T47D (cell line): ENCODE measurements at places on chromosomes 1 and 21.
A peak's percentile ranks its signal among the peaks of the same experiment; 100 is the strongest.

GRCh38 chr1:15948595-15949452 is 27.1 kb downstream of the ZBTB17 start:
- DNase-seq: no peak

GRCh38 chr1:205236951-205237475 is 9.3 kb downstream of the TMCC2 start:
- no peak for DNase-seq

DNA sequence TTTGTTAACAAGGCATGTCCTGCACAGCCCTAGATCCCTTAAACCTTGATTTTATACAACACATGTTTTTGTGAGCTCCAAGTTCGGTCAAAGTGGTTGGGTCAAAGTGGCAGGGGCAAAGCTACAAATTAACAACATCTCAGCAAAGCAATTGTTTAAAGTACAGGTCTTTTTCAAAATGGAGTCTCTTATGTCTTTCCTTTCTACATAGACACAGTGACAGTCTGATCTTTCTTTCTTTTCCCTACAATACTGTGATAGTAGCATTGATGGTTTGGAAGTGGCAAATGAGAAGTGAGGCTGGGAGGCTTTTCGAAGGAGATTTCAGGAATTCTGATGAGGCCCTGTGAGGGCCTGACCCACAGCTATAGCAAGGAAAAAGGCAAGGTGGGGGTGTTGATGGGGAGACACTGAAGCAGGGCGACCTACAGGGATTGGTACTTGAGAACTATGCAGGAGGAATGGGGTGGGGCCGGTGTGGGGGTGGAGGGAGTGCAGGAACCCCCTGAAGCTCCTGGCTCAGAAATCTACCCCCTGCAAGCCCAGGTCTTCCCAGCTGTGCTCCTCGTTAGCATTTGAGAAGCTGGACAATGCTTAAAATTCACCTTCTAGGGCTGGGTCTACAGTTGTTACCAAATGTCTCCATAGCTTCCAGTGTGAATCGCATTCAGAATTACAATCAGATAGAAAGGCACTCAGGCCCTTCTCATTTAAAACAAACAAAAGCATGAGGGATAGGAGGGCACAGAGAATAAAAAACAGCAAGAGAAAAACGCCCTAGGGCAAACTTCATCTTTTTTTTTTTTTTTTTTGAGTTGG is 102.6 kb upstream of the PPM1J start:
- no peak for DNase-seq

GRCh38 chr21:34072145-34073031 is 990 bp upstream of the MRPS6 start:
- DNase-seq: no peak

- DNase-seq: no peak
Observed at GRCh38 chr1:223718850-223719249, 6.5 kb downstream of the CAPN2 start.

DNA sequence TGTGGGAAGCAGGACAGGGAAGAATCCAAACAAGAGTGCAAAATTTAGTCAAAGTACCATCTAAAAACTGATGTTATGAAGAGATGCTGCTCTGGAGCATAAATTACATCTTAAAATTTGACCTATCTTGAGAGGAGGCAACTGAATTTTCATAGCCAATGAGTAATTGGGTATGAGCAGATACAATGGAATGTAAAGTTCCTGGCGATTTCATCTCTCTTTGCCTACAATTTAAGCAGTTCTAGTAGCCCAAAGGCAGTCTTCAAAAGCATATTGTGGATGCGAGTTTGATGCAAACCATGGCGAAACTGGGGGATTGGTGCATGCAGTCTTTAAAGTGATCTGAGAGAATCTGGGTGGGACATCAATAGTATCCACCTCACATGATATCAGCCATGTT is 1265.9 kb downstream of the BRINP3 start:
- DNase-seq: no peak

DNA sequence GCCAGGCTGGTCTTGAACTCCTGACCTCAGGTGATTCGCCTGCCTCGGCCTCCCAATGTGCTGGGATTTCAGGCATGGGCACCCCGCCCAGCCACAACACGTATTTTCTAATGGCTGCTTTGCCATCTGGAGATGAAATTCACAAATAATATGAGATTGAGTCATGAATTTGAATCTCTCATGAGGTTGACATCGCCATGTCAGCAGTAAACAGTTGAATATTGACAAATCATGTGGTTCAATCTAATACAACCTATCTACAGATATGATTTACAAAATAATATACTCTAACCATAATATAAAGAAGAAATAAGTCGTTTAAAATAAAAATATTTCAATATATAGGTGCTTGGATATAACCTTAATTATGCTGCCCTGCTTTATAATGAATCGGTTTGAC is 42.1 kb downstream of the MYOM3 start:
- DNase-seq: no peak

- DNase-seq: no peak
Observed at GRCh38 chr1:156657741-156658319, 15.9 kb downstream of the BCAN start.

- no peak for DNase-seq
Observed at GRCh38 chr1:36091698-36092097, 3.0 kb downstream of the ADPRS start.

GRCh38 chr1:247431643-247432042 is 15.7 kb downstream of the NLRP3 start:
- DNase-seq: no peak

DNA sequence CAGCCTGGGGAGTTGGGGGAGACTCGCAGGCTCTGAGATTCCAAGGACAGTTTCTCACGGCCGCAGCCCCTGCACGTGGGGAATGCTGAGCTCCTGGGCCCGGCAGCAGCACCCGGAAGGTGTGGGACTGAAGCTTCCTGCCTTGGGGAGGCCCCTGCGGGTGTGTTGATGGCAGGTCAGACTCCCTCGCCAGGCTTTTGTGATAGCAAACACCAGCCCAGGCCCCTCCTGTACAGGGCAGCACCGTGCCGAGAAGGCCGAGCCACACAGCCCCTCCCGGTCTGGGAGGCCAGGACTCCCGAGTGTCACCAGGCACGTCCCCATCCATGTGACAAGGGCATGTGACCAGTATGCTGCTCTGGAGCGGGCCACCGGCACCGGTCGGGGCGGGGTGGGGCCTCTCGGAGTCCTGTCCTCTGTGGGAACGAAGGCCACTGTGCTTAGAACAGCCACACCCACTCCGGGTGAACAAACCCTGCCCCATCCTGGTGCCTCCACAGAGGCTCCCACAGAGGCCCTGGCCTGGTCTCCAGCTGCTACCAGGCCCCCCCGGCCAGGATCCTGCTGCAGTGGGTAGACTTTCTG is 31.1 kb upstream of the ARHGEF16 start:
- no peak for DNase-seq

- DNase-seq: no peak
Observed at GRCh38 chr1:47578026-47578720, 140.3 kb downstream of the FOXD2 start.

GRCh38 chr1:60402216-60402615 is 328.6 kb upstream of the C1orf87 start:
- DNase-seq: no peak

DNA sequence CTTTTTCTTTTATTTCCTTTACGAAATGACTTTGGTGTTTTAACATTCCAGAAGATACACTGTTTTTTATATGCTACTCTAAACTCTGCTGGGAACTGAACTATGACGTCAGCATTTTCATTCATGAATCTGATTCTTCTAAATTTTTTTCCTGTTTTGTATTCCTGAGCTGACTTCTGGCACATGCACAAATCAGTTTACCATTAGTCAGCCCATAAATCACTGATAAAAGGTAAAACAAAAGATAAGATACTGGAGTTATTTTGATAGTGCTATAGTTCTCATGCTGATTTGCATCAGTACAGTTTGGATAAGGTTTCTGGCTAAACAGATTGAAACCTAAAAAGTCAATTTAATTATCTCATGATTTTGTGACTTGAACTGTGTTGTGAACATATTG is 10.4 kb downstream of the CAMTA1 start:
- DNase-seq: no peak

DNA sequence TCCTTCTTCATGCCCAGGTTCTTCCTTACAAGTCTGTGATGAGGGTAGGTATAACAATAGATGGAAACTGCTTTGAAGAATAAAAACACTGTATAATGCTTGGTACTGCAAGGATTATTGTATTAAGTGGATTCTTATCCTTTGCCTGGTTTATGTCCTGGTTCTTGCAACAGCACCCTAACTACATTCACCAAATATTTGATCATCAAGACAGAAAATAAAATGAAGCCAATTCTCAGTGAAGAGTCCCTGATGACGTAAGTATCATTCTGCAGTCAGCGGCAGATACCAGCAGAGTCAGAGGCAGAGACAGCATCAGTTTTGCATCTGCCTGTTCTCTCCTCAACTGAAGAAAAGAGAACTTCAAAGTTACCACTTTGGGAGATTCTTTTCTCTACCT is 19.7 kb downstream of the ARHGEF11 start:
- no peak for DNase-seq

DNA sequence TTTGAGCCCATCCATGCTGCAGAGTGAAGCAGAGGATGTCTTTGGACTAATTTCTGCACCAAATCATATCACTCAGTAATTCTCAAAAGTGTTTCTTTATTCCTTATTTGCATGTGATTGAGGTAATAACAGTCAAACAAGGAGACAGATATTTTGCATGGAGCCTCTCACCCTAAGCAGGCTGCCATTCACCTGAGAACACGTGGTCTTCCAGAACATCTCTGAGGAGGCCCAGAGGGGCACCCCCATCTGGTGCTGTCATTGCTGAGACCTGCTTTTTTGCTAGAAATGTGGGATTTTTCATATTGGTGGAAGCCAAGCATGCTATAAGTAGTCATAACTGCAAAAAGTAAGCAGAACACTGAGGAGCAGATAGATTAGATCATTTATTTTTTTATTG is 7.7 kb downstream of the SLC37A1 start:
- no peak for DNase-seq

- no peak for DNase-seq
Observed at GRCh38 chr1:26027716-26028489, 6.3 kb downstream of the EXTL1 start.

DNA sequence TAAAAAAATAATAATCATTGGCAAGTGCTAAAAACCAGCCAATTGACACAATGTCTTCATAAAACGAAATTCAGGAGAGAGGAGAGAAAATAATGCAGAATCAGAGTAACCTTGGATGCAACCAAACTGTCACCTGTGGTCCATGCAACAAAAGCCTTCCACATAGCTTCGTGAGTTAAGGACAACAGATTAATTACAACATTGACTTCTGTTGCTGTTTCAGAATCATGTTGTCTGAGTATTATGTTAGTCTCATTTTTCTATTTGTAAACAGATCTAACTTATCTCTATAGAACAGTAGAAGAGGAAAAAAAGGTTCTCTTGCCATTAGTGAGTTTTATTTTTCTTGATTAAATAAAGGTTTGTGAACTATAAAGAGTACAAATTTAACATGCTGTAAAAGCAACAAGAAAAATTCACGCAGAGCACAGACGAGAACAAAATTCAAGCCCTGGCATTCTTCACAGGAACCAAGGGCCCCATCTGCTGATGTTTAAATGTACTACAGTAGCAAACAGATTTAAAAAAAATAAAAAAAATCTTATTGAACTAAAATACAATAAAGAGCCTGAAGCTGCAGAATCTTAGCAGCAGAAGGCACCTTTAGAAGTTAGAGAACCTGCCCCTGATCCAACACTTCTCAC is 381.1 kb upstream of the PKN2 start:
- peak; percentile 46 for DNase-seq

GRCh38 chr1:214658175-214658574 is 55.2 kb downstream of the CENPF start:
- no peak for DNase-seq
